ENCODE measurements at places on chromosomes 3 and 15.

DNA sequence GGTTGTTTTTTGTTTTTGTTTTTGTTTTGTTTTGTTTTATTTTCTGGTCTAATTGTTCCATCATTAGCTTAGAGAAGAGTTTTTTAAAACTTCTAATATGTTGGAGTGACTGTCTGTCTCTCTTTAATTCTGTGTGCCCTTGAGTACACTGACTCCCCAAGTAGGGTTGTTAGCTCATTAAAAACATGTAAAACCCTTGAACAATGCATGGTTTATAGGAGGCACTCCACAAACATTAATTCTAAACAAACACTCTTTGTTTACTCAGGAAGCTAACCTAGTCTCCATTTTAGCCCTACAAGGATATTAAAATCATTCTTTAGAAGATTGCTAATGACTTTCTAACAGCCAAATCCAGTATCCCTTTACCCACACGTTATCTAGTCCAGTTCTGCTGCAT is 100.5 kb downstream of the CGGBP1 start:
- DNase-seq: no peak

DNA sequence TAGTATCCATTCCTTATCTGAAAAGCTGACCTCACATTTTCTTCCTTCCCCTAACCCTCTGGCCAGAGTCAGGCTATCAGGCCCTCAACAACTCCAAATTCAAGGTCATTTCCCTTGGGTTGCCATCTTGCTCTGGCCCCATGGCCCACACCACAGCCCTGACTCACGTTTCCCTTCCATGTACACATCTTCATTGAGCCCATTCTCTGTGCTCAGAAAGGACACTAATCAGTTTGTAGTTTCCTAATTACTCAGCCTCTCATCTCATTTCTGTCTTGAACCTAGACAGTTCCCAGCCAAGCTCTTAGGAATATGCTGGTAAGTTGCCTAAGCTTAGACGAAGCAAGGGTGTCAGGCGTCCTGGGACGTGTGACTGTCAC is 14.9 kb downstream of the TGM5 start:
- DNase-seq: no peak

DNA sequence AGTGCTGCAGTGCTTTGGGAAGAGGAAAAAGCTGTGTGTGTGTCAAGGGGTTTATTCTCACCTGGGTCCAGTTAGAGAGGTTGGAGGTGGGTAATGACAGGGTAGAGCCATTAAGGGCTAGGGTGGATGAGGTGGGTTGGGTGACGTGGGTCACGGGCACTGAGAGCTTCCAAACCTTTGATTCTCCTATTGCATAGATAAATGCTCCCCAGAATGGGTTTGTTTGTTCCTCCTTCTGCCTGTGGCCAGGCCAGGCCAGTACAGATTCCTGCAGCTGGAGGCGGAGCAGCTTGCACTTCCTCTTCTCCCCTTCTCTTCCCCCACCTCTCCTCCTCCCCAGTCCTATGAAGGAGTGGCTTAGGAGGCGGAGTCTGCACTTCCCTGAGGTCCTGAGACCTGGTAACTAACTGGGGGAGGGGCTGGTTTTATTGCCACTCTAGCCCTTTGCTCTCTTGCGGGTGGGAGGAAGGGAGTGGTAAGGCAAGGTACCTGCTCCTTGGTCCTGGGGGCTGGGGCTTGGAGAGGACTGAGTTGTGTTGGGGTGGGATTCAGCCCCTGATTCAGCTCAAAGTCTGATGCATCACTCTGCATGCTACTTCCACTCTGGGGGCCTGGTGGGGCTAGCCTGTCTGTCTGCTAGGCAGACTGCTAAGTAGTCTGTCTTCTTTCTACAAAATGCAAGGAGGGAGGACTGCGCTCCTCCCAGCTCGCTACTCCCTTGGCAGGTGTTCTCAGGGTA is 3.5 kb downstream of the SPINT1 start:
- no peak for DNase-seq

DNA sequence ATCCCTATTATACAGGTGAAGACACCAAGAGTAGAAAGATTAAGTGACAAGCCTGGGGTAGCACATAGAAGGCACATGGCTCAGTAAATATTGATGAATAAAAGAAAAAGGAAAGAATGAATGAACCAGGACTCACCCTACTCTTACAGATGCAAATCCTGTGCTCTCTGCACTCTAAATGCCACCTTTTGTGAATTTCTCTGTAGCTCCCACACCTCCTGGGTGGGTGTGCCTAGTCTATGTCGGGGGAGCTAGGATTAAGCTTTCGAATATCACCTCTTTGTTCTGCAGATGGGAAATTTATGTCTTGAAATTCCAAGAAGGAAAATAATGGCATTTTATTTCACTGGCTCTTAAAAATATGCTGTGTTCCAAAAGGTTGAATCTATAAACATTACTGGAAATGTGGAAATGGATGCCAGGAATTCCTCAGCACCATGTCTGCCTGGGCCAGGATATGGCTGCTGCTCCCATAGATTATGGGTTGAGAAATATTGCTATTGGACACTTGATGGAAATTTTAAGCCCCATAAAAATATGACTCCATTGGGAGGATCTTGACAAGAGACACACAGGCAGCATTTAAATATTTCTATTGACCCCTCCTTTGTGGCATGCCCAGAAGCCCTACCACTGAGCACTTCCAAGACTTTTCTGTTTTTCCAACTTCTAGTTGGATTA is 43.3 kb downstream of the CCNB2 start:
- no peak for DNase-seq
